ENCODE measurements at places on chromosomes 2 and 18.

- no peak for DNase-seq
Measured at GRCh38 chr2:95121093-95121406, 558 bp downstream of the MRPS5 start.

DNA sequence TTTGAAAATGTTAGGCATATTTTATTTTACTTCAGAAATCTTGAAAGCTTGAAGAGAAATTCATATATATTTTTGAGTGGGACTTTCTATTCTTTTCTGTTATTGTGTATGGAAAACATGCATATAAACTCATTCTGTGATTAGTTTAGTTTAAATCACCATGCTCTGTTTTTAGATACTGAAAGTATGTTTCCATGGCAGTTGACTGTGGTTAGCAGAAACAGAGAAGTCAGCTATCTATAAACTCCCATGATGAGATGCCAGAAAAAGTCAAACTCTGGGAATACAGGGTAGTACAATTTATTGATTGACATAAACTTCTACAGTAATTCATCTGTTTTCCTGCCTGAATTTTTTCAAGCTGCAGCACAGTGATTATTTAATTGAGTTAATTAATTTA is 905.3 kb upstream of the VRK2 start:
- no peak for DNase-seq

DNA sequence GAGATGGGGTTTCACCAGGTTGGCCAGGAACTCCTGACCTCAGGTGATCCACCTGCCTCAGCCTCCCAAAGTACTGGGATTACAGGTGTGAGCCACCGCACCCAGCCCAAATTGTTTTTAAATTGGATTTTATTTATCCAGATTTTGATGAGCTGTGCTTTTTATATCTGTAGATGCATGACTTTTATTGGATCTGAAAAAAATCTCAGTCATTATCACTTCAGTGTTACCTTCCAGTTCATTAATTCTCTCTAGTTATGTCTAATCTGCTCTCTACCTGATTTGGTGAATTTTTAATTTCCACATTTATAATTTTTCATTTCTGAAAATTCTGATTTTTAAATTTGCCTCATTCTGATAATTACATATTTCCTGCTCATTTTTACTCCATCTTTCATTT is 13.5 kb downstream of the AGFG1 start:
- DNase-seq: no peak

DNA sequence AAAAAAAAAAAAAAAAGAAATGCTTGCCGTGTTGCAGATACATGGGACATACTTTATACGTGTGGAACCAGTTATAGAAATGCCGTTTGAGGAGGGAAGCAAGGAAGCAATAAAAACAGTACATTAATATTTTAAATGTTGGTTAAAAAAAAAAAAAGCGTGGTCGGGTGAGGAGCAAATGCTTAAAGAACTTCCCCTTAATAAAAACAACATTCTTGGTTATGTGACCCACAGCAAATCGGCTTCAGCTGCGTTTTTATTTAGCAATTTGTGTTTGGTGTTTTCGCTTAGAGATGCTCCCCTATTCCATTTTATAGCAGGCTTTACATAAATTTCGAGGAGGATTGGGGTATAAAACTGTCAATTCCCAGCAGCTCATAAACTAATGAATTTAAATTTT is 223.6 kb downstream of the LRRTM1 start:
- DNase-seq: no peak

GRCh38 chr2:184743096-184743495 is 144.8 kb downstream of the ZNF804A start:
- DNase-seq: no peak

- DNase-seq: no peak
Measured at GRCh38 chr2:12316476-12316875, 400.3 kb upstream of the TRIB2 start.

GRCh38 chr2:165390875-165391274 is 78.6 kb upstream of the CSRNP3 start:
- DNase-seq: no peak

DNA sequence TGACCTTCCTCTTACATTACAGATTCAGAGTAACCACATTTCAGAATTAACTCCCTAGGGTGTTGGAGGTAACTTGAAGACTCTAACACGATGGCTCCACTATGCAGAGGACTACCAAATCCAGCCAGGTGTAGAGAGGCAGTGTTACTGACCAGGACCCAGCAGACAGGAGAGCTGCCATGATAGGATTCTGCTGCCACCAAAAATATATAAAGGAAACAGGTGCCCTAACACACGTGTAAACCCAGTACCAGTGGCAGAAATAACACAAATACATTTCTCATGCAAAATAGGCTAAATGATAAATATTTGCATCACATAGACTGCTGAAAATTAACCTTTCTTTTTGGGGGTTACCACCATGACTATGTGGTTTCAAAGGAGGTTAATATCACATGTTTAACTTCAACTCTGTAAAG is 7.0 kb downstream of the ZBTB14 start:
- DNase-seq: no peak

DNA sequence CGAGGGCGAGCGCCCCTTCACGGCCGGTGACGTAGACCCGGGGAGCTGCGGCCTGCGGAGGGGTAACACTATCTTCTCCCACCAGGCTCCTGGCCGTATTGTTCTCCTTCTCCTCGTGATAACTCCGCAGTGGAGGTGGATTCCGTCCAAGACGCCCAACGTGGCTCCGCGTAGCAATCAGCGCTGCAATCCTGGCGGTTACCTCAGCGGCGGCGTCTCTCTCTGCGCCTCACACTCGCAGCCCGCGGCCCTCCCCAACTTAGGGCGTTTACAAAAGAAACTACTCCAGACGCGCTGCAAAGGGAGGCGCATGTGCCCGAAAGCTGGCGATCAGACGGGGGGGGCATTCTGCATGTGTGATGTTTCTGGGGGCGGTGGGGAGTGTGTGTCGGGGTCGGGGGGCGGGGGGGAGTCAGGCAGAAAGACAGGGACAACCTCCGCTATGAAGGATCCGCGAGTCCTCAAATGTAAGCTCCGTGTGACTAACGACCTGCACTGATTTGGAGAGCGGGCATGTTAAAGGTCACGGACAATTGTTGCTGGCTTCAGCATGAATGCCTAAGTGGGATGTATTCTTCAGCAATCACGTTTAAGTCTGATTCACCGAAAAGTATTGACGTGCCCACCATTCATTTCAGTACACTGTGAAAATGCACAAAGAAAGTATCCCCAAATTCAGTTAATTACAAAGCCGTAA is 1.3 kb upstream of the ZNF516 start:
- DNase-seq: no peak

DNA sequence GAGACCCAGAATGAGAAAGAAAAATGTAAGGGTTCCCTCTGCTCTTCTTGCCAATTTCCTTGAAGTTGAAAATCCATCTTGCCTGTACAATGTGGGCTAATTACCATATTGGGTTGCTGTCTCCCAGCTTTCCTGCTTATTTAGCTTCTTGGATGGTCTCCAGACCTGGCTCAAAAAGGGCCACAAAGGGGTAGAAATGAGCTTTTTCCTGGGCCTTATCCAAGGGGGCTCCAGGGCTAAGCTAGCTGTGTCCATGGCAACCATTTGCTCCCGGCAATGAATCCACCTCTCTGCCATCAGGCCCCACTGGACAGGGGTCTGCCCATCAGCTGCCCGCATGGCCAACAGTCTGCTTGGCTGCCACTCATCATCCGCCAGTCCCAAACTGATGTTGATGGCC is 85.0 kb downstream of the BOD1L2 start:
- no peak for DNase-seq

GRCh38 chr18:7535436-7536205 is 31.5 kb upstream of the PTPRM start:
- no peak for DNase-seq

GRCh38 chr18:5451871-5452270 is 91.9 kb downstream of the EPB41L3 start:
- DNase-seq: no peak

- no peak for DNase-seq
Measured at GRCh38 chr2:153005071-153005730, 286.8 kb downstream of the ARL6IP6 start.

DNA sequence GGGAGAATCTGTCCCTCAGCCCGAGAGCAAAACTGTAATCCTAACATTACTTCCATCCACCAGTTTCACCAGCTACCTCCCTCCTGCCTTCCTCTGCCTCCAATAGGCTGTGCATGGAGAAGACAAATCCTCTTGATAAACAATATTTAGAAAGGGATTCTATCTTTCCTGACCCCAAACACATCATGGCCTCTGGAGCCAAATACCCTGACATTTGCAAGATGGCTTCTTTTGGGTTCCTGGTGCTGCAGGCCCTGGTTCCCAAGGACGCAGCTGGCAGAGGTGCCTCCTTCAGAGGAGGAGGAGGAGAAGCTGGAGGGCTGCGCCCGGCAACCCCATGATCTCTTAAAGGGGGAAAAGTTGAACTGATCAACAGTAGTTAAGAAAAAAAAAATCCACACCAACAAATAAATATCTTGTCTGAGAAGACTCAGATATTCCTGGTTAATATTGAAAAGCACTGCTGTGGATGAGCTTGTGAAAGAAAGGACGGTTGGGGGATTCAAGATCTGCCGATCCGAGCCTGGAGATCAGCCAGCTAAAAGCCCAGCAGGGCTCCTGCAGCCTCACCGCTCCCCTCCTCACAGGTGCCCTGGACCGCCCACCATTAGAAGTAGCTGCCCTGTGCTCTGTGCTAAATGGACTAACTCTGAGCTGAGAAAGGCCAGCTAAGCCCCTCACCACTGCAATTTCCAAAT is 116.8 kb downstream of the MSH2 start:
- DNase-seq: no peak

GRCh38 chr2:112884869-112885505 is 26.0 kb upstream of the IL37 start:
- DNase-seq: no peak

DNA sequence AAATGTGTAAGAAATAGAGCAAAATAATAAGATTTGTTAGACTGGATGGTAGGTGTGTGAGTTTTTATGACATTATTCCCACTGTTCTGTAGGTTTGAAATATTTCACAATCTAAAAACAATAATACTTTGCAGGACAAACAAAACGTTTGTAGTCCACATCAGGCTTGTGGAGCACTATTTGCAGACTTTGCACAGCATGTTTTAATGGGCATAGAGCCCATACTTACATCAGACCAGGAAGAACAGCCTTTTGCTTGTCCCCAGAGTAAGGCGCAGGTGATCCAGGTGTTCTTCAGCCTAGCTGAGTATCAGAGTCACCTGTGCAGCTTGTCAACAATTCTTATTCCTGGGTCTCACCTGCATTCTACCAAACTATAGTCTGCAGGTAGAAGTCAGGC is 9.1 kb upstream of the STK39 start:
- DNase-seq: no peak

DNA sequence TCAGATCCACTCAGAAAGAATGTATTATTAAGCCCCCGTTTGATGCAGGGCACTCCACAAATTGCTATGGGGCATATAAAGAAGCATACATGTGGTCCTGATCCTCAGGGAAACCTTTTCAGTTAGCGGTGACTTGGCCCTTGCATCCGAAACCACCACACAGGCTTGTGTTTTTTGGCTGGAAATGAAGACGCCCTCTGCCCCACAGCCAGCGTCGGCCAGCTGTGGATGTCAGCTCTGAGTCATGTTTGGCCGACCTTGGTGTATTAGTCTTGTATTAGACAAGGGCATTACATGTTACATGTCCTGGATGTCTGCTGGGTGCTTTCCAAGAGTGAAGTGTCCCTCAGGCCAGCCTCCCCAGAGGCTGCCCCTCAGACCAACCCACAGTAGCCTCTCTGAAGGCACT is 107.6 kb upstream of the MAP3K20 start:
- DNase-seq: no peak
